ENCODE measurements at places on chromosomes 6 and 20. TPM values are rescaled to one million over a fixed set of nuclear protein-coding genes. Genes with fewer than 3 reads are reported as not detected.

- no peaks in the 10 kb centered on the region for H3K27me3 ChIP-seq
- H3K4me3 ChIP-seq: no peak overlapping the region
- H3K36me3 ChIP-seq: no peaks in the 10 kb centered on the region
- no peaks in the 10 kb centered on the region for H3K4me1 ChIP-seq
- no peak overlapping the region for H3K27ac ChIP-seq
Measured at GRCh38 chr20:20070871-20071726, 18.8 kb downstream of the CFAP61 start.

Gene AKAP12
- 19.1 TPM for total RNA-seq

Gene KCNQ5
- total RNA-seq: not detected

DNA sequence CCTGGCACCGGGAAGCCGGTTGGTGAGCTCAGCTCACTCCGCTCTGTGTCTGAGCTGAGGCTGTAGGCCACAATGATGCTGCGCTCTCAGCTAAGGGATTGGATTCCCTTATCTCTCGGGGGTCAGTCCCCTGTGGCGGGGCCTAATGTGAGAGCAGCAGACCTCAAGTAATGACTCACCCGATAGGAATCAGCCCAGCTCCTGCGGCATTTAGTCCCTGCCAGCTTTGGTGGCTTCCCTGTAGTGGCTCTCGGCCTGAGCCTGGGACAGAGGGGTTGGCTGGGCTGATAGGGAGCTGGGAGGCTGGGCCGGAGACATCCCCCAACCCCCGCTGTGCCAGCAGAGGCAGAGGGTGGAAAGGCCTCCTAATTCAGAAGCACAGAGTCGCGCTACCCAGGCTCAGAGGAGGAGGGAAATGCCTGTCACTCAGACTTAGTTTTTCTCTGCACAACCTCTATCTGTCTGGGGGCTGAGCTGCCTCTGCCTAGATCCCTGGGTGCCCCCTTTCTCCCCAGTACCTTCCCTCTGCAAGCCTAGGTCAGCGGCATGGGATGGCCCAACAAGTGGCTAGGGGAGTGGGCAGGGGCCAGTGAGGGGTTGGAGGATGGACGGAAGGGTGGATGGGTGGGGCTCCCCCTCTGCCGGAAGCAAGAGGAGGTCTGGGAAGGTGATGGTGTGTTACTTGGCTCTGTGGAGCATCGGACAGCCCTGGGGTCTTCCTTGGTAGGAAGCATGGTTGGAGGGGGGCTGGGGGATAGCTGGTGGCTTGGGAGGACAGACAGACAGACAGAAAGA, 92.2 kb downstream of the CDH22 start:
- no peak overlapping the region for H3K4me3 ChIP-seq
- H3K27me3 ChIP-seq: peaks cover 1% of the 10 kb centered on the region
- DNase-seq: no peak
- no peaks in the 10 kb centered on the region for H3K4me1 ChIP-seq
- H3K27ac ChIP-seq: no peak overlapping the region

GRCh38 chr6:39518221-39518620, 195.7 kb upstream of the KCNK16 start:
- DNase-seq: no peak
- H3K27ac ChIP-seq: no peak overlapping the region
- H3K4me1 ChIP-seq: no peaks in the 10 kb centered on the region

Gene OXT
- 6.3 TPM for total RNA-seq

DNA sequence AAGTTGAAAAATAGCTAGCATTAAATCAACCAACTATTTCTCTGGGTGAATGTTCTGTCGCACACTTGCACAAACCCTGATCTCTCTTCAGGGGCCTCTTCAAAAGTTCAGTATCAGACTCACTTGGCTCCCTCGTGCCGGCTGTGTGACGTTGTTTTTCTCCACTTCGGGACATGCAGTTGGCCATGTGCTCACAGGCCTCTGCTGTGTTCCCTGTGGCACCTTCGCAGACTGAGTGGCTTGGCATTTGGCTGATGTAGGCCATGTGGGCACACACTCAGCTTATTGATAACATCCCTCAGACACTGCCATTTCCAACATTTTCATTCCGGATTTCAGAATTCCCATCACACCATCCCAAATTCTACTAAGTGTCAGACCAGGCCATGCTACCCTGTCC, 49.3 kb downstream of the PACRG start:
- no peak for DNase-seq
- H3K4me1 ChIP-seq: no peaks in the 10 kb centered on the region
- H3K27ac ChIP-seq: no peak overlapping the region
- H3K36me3 ChIP-seq: no peaks in the 10 kb centered on the region

Gene DZANK1
- total RNA-seq: 0.68 TPM

Gene NRSN1
- total RNA-seq: not detected

GRCh38 chr6:129786548-129786947, 74.6 kb downstream of the TMEM244 start:
- H3K36me3 ChIP-seq: no peaks in the 10 kb centered on the region
- H3K27me3 ChIP-seq: no peaks in the 10 kb centered on the region
- DNase-seq: no peak
- H3K4me3 ChIP-seq: no peak overlapping the region

Gene CHRNA4
- total RNA-seq: 165 TPM

GRCh38 chr6:6631053-6631452, 42.5 kb downstream of the LY86 start:
- no peak for DNase-seq
- no peak overlapping the region for H3K27ac ChIP-seq
- H3K4me3 ChIP-seq: no peak overlapping the region
- no peaks in the 10 kb centered on the region for H3K4me1 ChIP-seq

Gene PLN
- 0.12 TPM for total RNA-seq

GRCh38 chr6:157718503-157719187, 104.4 kb upstream of the SNX9 start:
- H3K4me3 ChIP-seq: no peak overlapping the region
- no peaks in the 10 kb centered on the region for H3K27me3 ChIP-seq
- no peak for DNase-seq
- no peak overlapping the region for H3K27ac ChIP-seq

Gene GSTA2
- total RNA-seq: 53.7 TPM

GRCh38 chr6:22765015-22765414, 195.6 kb downstream of the HDGFL1 start:
- H3K4me3 ChIP-seq: no peak overlapping the region
- DNase-seq: no peak
- no peaks in the 10 kb centered on the region for H3K36me3 ChIP-seq
- no peaks in the 10 kb centered on the region for H3K27me3 ChIP-seq
- no peaks in the 10 kb centered on the region for H3K4me1 ChIP-seq
- H3K27ac ChIP-seq: no peak overlapping the region

DNA sequence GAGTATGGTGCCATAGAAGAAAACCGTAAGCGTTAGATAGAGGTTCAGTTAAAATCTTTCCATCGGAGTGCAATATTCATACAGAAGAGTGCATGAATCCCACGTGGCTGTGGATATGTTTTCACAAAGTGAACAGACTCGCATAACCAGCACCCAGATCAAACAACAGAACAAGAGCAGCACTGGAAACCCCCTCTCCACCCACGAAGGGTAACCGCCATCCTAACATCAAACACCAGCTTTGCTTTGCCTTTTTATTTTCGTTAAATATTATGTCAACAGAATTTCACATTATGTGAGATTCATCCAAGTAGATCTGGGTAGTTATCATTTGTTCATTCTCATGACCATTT, 4.7 kb downstream of the GTSF1L start:
- H3K4me1 ChIP-seq: peaks cover 4% of the 10 kb centered on the region
- H3K27ac ChIP-seq: no peak overlapping the region
- no peaks in the 10 kb centered on the region for H3K36me3 ChIP-seq
- no peak overlapping the region for H3K4me3 ChIP-seq
- no peaks in the 10 kb centered on the region for H3K27me3 ChIP-seq

GRCh38 chr6:39791850-39792539, at the start of gene DAAM2:
TSS of gene DAAM2 (plus strand) at chr6:39792376. CDS start at chr6:39856303, 63,927 bp downstream.
- H3K4me1 ChIP-seq: no peaks in the 10 kb centered on the region
- peak within 1 kb of the TSS; percentile 13 for H3K27ac ChIP-seq
- no peaks in the 10 kb centered on the region for H3K36me3 ChIP-seq

GRCh38 chr6:20575125-20575524, 40.9 kb downstream of the CDKAL1 start:
- H3K27ac ChIP-seq: no peak overlapping the region
- no peaks in the 10 kb centered on the region for H3K4me1 ChIP-seq
- no peak for DNase-seq
- no peaks in the 10 kb centered on the region for H3K36me3 ChIP-seq
- no peaks in the 10 kb centered on the region for H3K27me3 ChIP-seq

Gene PAX1
- total RNA-seq: not detected

DNA sequence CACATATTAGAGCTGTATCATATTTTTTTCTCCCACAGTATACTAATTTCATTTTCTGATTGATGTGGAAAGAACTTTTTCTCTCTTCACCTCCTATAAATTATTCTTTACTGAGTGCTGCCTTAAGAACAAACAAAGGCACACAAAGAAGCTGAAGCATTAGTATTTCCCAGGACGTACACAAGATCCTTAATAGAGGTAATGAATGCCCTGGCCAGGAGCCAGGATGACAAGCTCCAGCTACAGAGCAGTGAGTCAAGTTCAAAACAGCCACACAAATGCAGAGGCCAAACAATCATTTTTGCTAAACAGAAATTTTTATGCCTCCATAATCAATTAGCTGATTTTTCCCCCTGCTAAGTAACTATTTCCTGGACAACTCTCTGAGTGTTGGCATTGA, 639.6 kb downstream of the EPHA7 start:
- H3K4me3 ChIP-seq: no peak overlapping the region
- H3K27ac ChIP-seq: no peak overlapping the region
- H3K4me1 ChIP-seq: no peaks in the 10 kb centered on the region
- no peaks in the 10 kb centered on the region for H3K36me3 ChIP-seq

DNA sequence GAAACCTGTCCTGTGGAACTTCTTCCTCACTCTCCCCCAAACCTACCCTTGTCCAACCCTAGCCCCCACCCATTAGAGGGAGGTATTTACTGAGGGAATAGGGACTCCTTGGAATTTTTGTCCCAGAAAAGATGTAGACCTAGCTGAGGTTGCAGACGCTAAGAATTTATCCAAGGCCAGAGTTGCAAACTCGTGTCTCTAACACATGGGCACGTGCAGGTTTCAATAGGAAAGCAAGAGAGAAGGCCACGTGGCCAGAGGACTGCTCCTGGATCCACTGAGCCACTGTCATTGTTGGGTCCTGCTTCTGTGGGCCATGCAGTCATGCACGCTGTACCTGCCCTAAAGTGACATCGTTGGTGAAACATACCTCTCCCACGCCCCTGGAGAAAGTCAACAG, 243.4 kb upstream of the KCNG1 start:
- DNase-seq: no peak
- no peak overlapping the region for H3K27ac ChIP-seq
- H3K27me3 ChIP-seq: no peaks in the 10 kb centered on the region
- H3K36me3 ChIP-seq: no peaks in the 10 kb centered on the region
- no peak overlapping the region for H3K4me3 ChIP-seq

DNA sequence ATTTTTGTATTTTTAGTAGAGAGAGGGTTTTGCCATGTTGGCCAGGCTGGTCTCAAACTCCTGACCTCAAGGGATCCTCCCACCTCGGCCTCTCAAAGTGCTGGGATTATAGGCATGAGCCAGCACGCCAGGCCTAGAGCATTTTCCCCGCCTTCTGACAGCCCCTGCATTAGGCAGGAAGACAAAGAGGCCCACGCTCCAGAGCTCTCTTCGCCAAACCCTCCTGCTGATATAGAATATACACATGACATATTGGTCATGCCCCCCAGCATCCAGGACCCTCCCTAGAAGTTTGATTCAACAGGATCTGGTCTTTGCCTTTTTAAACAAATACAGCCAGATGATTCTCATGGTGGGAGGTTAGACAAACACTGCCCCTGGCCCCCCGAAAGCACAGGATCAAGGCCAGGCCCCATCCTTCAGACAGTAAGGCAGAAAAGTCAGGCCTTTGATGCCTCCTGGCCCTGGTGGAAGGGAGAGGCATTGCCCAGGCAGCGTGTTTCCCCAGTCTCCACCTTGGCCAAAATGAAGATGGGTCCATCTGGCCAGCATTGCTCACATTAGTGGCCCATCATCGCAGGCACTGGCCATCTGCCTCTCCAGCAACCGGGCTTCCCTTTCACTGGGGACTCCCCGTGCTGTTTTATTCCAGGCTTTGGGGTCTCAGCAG, 4.4 kb downstream of the SULF2 start:
- peaks cover 16% of the 10 kb centered on the region for H3K4me1 ChIP-seq
- no peaks in the 10 kb centered on the region for H3K36me3 ChIP-seq
- H3K4me3 ChIP-seq: no peak overlapping the region
- DNase-seq: no peak

DNA sequence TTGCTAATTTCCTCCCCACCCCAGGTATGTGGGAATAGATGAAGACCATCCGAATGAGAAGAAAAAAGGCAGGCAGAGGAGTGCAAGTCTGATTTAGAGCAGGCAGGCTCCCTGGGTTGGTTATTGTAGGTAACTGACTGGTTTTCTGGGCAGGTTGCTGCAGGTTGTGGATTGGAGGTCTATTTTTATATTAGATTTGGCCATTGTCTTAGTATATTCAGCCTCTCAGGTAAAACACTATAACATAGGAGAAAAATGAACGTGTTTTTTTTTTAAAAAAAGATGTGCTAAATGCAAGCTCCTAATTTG, 492 bp upstream of the TBC1D7 start:
- no peaks in the 10 kb centered on the region for H3K27me3 ChIP-seq
- H3K36me3 ChIP-seq: no peaks in the 10 kb centered on the region
- DNase-seq: no peak
- no peaks in the 10 kb centered on the region for H3K4me1 ChIP-seq
- H3K4me3 ChIP-seq: peak overlapping the region; percentile 70

Gene GUCA1A
- total RNA-seq: not detected

DNA sequence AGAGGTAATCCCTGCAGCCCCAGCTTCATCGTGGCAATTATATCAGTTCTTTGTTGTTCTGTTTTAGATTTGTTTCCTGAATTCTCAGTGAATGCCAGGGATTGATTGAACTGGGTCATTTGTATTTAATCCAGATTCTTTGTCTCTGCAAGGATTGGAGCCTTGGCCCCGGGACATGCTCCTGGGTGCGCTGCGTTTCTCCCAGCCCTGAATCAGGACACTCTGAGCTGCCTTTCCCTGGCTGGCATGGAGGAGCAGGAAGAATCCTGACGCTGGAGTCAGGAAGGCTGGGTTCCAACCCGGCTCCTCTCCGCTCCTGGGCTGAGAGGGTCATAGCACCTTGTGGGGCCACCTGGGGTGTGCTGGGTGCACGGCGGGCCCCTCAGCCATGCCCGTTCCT, 545.6 kb downstream of the QKI start:
- H3K4me3 ChIP-seq: no peak overlapping the region
- no peaks in the 10 kb centered on the region for H3K27me3 ChIP-seq
- no peaks in the 10 kb centered on the region for H3K36me3 ChIP-seq
- no peak for DNase-seq
- no peak overlapping the region for H3K27ac ChIP-seq

- no peak overlapping the region for H3K27ac ChIP-seq
- no peaks in the 10 kb centered on the region for H3K36me3 ChIP-seq
- DNase-seq: no peak
- H3K4me3 ChIP-seq: no peak overlapping the region
- no peaks in the 10 kb centered on the region for H3K4me1 ChIP-seq
- no peaks in the 10 kb centered on the region for H3K27me3 ChIP-seq
Measured at GRCh38 chr6:166987930-166988329, 11.3 kb upstream of the CEP43 start.

- peaks cover 9% of the 10 kb centered on the region for H3K4me1 ChIP-seq
- DNase-seq: no peak
- no peaks in the 10 kb centered on the region for H3K36me3 ChIP-seq
- no peak overlapping the region for H3K27ac ChIP-seq
Measured at GRCh38 chr6:42787063-42787472, 5.2 kb downstream of the BICRAL start.

Gene NMBR
- not detected for total RNA-seq

GRCh38 chr6:139973669-139974344, 599.4 kb upstream of the CITED2 start:
- H3K4me3 ChIP-seq: no peak overlapping the region
- no peaks in the 10 kb centered on the region for H3K4me1 ChIP-seq
- no peaks in the 10 kb centered on the region for H3K36me3 ChIP-seq
